ENCODE measurements at places on chromosomes 7 and 10. TPM values are rescaled to one million over a fixed set of nuclear protein-coding genes. Genes with fewer than 3 reads are reported as not detected.

DNA sequence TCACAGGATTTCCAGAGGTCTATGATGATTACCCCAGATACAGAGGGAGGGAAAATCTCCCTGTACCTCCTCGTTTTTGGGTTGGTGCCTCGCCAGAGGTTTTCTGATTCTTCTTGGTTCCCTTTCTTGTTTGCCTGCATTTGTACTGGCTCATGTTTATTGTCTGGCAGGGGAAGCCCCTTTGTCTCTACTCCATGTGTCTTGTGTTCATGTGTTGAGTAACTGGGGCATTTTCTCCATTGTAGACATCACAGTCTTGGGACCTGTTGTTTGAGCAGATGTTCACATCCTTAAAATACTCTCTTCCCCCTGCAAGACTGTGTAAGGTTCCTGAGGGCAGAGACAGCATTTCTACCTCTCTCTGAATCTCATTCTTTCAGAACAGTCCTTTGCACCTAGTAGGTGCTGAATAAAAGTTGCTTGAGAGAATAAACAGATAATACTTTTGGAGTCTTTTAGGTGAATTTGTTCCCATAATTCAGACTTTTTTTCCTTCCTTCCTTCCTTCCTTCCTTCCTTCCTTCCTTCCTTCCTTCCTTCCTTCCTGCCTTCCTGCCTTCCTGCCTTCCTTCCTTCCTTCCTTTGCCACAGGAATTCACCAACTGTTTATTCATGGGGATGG lies 25.1 kb downstream of the CDK14 start:
- DNase-seq: no peak

The HMX2 gene
- not detected for total RNA-seq

GRCh38 chr10:68628576-68629127 lies 68.5 kb downstream of the TET1 start:
- no peak for DNase-seq

The ANKRD30A gene
- total RNA-seq: not detected

DNA sequence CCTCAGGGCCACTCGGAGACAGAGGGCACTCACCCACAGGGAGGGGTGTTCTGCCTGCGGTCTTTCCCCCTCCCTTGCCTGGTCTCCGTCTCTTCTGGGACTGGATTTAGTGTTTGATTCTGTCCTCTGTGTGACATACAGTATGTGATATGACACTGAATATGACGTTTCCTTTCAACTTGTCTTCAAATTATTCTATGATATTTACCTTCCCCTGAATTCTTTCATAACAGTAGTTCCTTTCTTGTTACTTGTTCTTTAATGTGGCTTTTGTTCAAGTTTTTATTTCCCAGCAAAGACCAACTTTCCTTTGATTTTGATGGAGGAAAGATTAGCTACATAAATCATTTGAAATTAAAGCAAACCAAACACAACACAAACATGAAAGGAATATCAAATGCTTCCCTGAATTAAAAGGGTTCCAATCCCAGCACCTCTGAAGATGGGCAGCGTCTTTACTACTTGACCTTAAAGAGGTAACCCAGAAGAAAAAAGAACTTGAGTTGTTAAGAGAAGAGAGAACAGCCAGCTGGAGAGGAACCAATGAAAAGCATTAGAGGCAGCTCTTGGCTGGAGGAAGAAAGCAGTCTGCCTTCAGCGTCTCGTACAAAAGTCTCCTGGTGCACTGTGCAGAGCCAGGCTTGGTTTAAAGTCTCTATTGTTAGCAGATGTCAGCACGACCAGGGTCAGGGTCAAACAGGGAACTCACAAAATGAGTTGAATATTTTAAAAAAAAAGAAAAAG lies 18.3 kb upstream of the RHEB start:
- peak; percentile 76 for DNase-seq

DNA sequence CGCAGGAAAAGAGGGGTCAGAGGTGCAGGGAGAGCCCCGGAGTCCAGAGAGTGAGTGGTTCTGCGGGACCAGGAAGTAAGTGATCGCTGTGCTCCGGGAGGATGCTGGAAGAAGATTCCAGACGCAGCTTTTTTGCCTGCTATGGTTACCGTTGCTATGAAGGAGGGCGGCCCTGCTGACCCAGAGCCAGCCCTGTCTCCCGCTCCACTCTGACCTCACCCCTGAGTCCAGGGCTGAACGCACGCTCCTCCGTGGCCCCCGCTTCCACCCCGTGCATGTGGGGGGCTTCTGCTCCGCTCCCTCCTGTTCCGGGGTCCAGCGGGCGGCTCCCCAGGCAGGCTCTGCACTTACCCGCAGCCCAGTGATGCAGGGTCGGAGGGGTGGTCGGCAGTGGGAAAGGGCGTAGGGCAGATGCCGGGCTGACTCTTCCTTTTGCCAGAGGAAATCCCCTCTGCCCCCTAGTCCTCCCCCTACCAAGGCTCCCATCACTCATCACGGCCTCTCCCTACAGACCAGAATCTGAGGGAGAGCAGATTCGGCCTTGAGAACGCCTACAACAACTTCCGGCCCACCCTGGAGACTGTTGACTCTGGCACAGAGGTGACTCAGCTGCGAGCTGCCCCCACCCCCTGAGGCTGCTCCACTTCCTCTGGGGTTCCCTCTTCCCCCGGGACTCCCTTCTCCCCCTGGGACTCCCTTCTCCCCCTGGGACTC lies 2.7 kb upstream of the MUC17 start:
- DNase-seq: peak; percentile 8
